Smooth muscle cell of bladder (primary cell): ENCODE measurements at places on chromosomes 12 and 14. TPM values are rescaled to one million over a fixed set of nuclear protein-coding genes. Genes with fewer than 3 reads are reported as not detected.

AICDA gene
- not detected in 2 replicates for total RNA-seq

LHX5 gene
- not detected in 2 replicates for total RNA-seq

LRFN5 gene
- total RNA-seq = 1.3 and 7.4 TPM in 2 replicates

SLC6A12 gene
- total RNA-seq = under 0.01 TPM in 1 of 2 replicates, not detected in the other

NTF3 gene
- 0.09 and 0.28 TPM in 2 replicates for total RNA-seq

RD3L gene
- total RNA-seq = not detected in 2 replicates

MYO1H gene
- 0.14 TPM in 1 of 2 replicates, not detected in the other for total RNA-seq

AMN gene
- total RNA-seq = 0.18 and 0.43 TPM in 2 replicates

GDF3 gene
- not detected in 2 replicates for total RNA-seq
